ENCODE measurements at places on chromosomes 13 and 19.

DNA sequence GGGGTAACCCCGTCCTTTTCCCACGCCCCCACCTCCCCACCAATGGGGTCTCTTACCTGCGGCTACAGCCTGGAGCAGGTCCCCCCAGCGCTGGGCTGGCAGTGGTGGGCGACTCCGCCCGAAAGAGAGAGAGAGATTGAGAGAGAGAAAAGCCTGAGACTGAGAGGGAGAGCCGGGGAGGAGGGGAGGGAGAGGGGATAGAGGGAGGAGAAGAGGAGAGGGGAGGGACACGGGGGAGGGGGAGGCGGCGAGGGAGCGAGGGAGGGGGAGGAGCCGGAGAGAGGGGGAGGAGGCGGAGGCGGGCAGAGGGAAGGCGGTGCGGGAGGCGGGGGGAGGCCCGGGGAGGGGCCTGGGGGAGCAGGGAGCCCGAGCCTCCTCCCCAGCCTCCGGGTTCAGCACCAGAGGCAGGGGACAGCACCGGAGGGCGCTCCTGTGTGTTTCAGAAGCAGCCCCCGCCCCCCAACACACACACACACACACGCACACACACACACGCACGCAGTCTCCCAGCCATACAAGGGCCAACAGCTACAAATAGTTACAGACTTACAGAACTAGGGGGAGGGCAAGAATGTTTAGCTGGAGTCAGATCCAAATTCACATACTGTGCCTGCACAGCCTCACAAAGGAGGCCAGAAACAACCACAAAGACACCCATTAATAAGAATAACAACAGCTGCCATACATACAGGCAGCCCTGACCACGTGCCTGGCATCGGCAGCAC is at the start of gene SLC8A2:
TSS of gene SLC8A2 (minus strand) at position 161 of the 725 bp plus-strand sequence. CDS start 5,490 bp downstream, outside the sequence.
- DNase-seq: peak; percentile 57

GRCh38 chr13:30870049-30870884 is 35.8 kb upstream of the MEDAG start:
- DNase-seq: no peak

- DNase-seq: peak; percentile 92
Observed at GRCh38 chr19:42280815-42281145, 11.7 kb downstream of the CIC start.

DNA sequence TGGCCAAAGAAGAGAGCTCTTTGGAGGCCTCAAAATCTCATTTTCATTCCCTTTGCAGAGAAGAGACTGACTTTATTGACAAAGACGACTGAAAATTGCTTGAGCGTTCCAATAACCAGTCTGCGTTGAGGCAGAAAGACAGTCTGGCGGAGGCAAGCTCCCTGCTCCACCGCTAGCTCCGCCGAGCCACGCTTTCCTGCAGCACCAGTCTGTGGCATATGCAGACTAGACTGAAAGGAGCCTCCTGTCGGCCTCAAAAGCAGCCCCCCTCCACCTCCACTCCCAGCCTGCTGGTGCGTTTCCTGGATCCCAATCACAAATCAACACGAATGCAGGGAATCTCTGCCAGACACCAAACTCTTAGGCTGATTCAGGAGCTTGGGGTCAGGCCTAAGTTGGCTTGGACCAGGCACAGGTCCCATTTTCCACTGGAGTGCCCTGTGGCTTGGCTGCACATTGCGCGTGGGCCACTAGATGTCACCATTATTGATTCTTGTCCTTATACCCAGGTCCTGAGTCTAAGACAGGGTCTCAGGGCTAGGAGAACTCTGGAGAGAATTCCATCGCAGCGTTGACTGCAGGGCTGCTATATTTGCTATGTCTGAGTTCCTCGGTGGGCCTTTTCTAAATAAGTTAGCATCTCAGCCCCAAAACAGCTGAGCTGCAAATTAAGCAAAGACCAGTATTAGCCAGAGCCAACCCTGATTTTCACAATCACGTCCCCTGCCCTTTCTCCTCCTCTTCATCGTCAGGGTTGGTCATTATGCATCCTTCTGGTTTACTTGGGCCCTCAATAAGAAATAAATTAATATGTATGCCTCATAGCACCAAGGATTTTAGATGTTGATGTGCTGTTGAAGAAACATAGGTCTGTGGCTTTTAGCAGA is 5.2 kb upstream of the ZNF507 start:
- no peak for DNase-seq

All from caudate nucleus (tissue), 63 donors.